ENCODE measurements at places on chromosomes 7 and 10.

- no peak for DNase-seq
These were observed 123.3 kb downstream of the SLIT1 start for GRCh38 chr10:97062456-97062855.

GRCh38 chr10:58219875-58220274, 47.8 kb downstream of the IPMK start:
- no peak for DNase-seq

- no peak for DNase-seq
These were observed 25.2 kb upstream of the UNC5B start for GRCh38 chr10:71187197-71187596.

GRCh38 chr7:74236284-74236683, 17.9 kb downstream of the RFC2 start:
- DNase-seq, result no peak

- no peak for DNase-seq
These were observed 8.4 kb upstream of the C10orf71 start for GRCh38 chr10:49290607-49291006.

DNA sequence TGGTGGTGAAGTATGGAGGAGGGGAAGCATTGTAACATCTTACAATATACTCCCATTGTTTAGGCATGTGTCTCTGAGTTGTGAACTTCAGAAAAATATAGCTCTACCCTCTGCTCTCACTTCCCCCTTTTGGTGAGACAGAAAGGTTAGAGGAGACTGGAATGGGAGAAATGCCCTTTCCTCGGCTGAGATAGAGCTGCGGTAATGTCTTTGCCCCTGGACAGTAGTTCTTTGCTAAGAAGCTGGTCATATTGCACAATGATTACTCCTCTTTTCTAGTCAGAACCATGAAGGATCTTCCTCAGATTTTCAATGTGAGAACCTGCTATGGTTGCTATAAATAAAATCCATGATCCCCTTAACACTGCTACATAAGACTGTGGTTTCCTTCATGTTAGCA, 171.0 kb downstream of the SEM1 start:
- no peak for DNase-seq

GRCh38 chr10:2456834-2457233, 610.5 kb upstream of the PFKP start:
- no peak for DNase-seq

DNA sequence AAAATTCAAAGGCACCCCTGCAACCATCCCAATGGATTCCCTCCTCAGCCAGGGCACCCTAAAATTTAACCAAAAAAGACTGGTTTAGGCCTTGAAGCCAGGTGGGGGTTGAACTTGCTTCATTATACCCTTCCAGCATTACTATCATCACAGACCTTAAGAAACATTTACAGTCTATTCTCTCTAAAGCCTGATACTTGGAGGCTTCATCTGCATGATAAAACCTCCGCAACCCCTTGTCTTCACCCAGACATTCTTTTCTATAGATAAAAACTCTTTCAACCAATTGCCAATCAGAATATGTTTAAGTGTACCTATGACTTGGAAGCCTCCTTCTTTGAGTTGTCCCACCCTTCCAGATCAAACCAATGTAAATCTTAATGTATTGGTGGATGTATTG, 17.9 kb downstream of the AVL9 start:
- DNase-seq, result no peak

GRCh38 chr10:117545141-117546019, 2.8 kb downstream of the EMX2 start:
- DNase-seq, result no peak

Data from head of caudate nucleus (tissue), 42 donors.